ENCODE measurements at places on chromosomes 6 and 20. TPM values are rescaled to one million over a fixed set of nuclear protein-coding genes. Genes with fewer than 3 reads are reported as not detected.

The SLA2 gene
- polyA plus RNA-seq: not detected

The ADGRF4 gene
- polyA plus RNA-seq: not detected

The MYCT1 gene
- polyA plus RNA-seq: 103 TPM

The MMP24 gene
- polyA plus RNA-seq: 0.48 TPM

The PKIB gene
- not detected for polyA plus RNA-seq

The DEFB119 gene
- polyA plus RNA-seq: not detected

Measured in endothelial cell of umbilical vein (primary cell).